Activated CD8-positive, alpha-beta memory T cell treated with anti-CD3 and anti-CD28 coated beads for 4 hours (primary cell): ENCODE measurements at places on chromosomes 16 and 17.

DNA sequence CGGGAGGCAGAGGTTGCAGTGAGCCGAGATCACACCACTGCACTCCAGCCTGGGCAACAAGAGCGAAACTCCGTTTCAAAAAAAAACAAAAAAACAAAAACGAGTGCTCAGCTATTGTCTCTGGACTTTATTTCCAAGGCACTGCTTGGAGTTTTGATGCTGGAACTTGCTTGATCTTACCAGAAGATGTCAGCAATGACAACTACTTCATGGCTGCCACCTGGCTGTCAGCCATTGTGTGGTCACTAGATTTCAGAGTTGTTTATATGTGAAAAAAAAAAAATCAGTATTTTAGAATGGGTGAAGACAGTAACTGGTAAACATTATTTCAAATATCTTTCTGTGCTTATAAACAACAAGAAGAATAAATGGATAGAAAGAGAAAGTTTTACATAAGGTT lies 26.3 kb upstream of the OR4D1 start:
- no peak for DNase-seq

- no peak for DNase-seq
Measured at GRCh38 chr16:4908854-4909401, 28.0 kb downstream of the PPL start.

- DNase-seq, result no peak
Measured at GRCh38 chr16:67726106-67727034, 7.3 kb upstream of the GFOD2 start.

DNA sequence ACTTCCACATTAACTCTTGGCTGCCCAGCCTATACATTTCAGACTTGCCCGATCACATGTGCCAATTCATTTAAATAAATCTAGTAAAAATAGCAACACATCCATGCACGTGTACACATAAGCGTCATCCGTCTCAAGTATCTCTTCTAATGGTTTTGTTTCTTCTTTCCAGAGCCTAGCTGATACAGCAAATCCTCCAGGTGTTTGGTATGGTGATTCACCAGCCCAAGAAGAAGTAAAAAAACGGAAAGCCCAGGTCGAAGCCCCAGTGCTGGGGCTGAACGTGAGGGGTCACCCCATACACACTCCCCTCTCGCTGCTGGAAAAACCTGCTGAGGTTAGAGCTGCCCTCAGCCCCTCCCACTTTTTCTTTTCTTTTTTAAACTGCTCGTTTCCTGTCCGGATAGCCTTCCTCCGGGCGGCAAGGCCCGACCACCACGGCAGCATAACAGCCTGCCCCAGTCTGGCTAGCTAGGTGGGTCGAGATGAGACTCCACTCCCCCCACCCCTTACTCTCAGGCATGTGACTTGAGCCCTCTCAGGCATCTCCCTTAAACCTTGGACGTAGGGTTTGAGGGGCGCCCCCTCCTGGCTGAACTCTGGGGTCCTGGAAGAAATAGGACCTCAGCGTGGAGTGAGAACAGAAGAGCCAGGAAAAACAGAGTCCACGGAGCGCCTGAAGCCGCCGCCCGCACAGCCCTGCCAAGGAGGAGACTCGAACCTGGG lies 13.9 kb upstream of the OR1F1 start:
- no peak for DNase-seq

DNA sequence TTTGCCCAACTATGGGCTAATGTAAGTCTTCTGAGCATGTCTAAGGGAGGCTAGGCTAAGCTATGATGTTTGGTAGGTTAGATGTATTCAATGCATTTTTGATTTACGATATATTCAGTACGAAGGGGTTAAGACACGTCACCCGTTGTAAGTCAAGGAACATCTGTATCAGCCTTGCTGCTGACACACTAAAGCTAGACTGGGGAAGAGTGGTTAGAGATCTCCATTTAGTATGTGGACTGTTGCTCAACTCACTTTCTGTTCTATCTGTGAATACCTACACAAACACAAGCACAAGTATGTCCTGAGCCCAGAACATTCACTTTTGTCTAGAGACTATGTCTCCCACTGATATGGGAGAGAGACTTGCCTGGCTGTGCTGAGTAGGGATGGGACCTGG lies 71.5 kb downstream of the VMP1 start:
- DNase-seq, result no peak

GRCh38 chr16:11797957-11798299 lies 870 bp upstream of the ZC3H7A start:
- no peak for DNase-seq

DNA sequence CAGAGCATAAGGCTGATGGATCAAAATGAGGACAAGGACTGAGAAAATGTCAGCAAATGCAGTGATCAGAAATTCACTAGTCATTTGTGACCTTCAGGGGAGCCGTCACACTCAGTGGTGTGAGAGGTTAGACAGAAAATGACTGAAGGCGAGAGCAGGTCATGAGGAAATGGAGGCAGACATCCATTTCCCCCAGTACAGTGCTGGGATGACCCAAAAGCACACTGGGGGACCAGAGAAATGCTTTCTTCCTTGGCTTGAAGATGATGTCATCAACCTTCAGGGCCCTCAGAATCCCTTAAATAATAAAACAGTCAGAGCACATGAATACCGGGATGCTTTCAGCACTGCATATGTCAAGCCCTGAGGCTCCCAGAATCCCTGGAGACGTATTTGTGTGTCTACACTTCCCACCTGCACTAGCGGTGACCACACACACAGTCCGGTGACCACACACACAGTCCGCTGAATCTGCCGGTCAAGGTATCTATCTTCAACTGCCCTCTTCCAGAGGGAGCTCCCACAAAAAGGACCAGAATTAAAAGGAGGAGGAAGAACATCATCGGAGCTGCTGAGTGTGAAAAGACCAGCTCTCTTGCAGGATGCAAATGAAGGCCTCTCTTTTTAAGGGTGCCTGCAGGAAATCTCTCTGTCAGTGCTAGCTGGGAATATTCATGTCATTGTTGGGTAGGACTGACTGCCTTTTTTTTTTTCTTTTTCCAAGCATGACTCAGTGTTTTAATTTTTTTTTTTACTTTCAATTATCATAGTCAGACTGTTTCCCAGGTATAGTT lies 8.2 kb downstream of the UBE2O start:
- DNase-seq, result no peak

DNA sequence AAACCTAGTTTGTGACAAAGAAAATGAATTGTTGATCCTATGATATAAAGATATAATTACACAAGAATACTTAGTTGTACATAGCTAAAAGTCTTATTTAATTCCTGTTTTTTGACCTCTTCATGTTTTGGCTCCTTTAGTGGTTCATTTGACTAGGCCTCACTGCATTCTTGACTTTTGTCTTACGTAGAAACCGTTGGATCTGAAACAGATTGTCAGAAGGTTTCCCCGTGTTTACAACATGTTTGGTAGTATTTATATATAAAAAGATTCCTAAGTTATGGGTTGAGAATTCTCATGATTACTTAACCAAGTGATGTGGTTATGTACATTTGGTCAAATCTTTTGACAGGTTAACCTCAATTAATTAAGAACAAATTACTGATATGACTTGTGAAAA lies 162.8 kb downstream of the BCAS3 start:
- DNase-seq, result no peak

- no peak for DNase-seq
Measured at GRCh38 chr17:38589462-38590114, 16.2 kb downstream of the SRCIN1 start.

DNA sequence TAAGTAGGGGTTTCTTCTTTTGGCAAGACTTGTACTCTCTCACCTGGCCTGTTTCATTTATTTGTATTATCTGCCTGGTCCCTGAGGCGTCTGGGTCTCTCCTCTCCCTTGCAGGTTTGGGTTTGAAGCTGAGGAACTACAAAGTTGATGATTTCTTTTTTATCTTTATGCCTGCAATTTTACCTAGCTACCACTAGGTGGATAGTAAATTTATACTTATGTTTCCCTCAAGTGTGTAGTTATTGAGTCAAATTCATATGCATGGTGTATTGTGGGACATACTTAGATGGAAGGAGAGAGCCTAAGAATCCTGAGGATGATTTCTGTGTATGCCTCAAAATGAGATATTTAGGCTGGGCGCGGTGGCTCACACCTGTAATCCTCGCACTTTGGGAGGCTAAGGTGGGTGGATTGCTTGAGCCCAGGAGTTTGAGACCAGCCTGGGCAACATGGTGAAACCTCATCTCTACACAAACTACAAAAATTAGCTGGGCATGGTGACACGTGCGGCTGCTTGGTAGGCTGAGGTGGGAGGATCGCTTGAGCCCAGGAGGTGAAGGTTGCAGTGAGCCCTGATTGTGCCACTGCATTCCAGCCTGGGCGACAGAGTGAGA lies 13.6 kb downstream of the TMEM98 start:
- DNase-seq, result no peak

- DNase-seq, result no peak
Measured at GRCh38 chr16:27293343-27293742, 20.4 kb upstream of the IL4R start.

GRCh38 chr17:41449008-41449407 lies 8.2 kb upstream of the KRT38 start:
- DNase-seq, result no peak

- DNase-seq, result no peak
Measured at GRCh38 chr16:84955427-84955826, 55.9 kb downstream of the ZDHHC7 start.

DNA sequence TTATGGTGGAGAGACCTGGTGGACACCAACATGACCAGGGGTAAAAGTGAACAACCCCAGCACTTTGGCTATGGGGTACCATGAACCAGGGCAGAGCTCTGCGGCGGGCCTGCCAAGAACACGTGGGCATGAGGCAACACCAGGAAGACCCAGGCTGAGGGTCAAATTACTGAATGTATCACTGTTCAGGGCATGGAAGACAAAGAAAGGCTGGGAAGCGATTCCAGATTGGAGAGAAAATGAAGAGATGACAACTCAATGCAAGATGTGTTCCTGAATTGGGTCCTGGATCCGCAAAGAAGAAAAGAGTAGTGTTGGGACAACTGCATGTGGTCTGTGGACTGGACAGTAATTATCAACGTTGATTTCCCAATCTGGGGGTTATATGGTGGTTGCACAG lies 19.8 kb downstream of the SPHK1 start:
- no peak for DNase-seq

GRCh38 chr16:4805231-4805630 lies 2.8 kb upstream of the ROGDI start:
- DNase-seq, result no peak

DNA sequence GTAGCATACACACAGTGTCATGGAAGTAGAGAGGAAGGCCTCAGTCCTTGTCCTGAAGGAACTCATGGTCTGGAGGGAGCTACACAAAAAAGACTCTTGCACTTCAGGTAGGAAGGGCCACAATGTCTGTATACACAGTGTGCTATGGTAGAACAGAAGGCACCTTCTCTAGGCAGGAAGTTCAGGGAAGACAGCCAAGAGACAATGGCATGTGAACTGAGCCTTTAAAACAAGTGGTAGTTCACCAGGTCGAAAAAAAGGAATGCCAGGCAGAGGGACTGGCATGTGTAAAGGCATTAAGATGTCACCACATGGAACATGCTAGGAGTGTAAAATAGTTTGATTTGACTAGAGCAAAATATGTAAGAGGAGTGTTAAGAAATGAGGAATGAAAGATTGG lies 9.7 kb downstream of the GNAO1 start:
- no peak for DNase-seq

DNA sequence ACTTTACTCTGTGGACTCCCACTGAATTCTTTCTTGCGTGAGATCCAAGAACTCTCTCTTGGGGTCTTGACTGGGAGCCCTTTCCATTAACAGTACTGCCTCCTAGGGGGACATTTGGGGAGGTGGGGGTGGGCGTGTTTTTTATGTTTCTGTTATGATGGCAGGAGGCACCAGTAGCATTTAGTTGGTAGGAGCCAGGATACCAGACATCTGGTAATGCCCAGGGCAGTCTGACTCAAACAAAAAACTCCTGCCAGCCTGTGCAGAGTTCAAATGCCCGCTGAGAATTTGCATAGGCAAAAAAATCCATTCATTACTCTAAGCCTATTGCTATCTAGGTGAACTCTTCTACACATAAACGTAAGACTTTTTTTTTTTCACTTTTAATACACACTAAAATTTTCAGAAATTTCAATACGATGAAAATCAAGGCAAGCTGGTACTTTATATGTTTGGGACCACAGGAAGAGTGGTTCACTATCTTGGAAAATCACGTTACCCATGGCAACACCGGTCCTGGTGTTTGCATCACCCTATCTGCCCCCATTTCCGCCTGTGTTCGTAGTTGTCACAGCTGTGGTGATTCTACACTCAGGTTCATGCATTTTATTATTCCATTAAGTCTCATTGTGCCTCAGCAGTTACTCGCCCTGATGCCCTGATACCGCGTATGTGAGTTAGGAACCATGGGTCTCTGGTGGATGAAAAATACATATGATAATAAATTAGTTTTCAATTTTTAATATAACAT lies 121.1 kb upstream of the XYLT1 start:
- no peak for DNase-seq

GRCh38 chr17:63685041-63685440 lies 14.9 kb downstream of the LIMD2 start:
- no peak for DNase-seq

- no peak for DNase-seq
Measured at GRCh38 chr17:42782166-42783061, 2.0 kb downstream of the WNK4 start.

DNA sequence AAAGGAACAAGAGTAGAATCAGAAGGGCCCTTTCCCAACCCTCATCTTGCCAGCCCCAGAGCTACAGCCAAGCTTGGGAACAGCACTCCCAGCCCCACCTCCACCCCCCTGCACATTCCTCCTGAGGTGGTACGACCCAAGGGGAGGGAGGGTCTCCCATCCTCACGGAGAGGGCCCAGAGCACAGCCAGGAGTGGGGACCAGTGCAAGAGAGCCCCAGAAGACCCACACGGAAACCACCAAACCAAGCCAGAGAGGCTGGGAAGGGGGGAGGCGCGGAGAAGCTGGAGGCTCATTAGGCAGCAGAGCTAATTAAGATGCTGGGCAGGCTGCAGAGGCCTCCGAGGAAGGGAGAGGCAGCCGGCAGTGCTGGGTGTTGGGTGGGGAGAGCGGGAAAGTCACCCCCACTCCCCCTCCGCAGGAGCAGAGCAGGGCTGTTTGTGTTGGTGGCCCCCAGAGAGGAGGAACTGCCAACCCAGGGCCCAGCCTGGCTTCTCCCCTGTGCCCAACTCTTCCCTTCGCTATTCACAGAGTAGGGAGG lies 2.4 kb downstream of the CACNB1 start:
- DNase-seq, result no peak

- DNase-seq, result peak; percentile 4
Measured at GRCh38 chr16:53549970-53550690, 47.1 kb upstream of the AKTIP start.

DNA sequence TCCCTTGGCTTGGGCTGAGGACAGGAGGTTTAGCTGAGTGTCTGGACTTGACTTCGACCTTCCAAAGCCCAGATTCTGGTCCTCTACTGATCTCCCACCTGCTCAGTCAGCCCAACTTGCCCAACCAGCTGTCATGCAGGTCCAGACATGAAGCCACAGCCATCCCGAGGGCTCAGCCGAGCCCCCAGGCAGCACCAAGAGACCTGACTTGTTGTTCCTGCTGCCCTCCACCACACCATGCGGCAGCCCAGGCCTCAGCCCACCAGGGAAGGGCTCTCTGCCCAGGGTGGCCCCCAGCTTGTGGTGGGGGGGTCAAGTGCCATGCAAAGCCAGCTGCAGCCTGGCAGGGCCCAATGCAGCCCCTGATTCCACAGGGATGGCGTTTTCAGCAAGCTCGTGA lies 17.2 kb upstream of the CACNG4 start:
- DNase-seq, result no peak
